ENCODE measurements at places on chromosomes 5 and 9. TPM values are rescaled to one million over a fixed set of nuclear protein-coding genes. Genes with fewer than 3 reads are reported as not detected.

GBGT1 gene
- 3.1 TPM for total RNA-seq

PCDHA13 gene
- total RNA-seq: 2.2 TPM

GFRA3 gene
- total RNA-seq: not detected

CTXN3 gene
- total RNA-seq: not detected

OXCT1 gene
- 23.5 TPM for total RNA-seq

EGFL7 gene
- 19.4 TPM for total RNA-seq

MRPL41 gene
- 18.1 TPM for total RNA-seq

TMEM215 gene
- total RNA-seq: not detected

PARP8 gene
- 25.9 TPM for total RNA-seq

All from renal cortical epithelial cell (primary cell).